ENCODE measurements at places on chromosomes 3 and 15.

DNA sequence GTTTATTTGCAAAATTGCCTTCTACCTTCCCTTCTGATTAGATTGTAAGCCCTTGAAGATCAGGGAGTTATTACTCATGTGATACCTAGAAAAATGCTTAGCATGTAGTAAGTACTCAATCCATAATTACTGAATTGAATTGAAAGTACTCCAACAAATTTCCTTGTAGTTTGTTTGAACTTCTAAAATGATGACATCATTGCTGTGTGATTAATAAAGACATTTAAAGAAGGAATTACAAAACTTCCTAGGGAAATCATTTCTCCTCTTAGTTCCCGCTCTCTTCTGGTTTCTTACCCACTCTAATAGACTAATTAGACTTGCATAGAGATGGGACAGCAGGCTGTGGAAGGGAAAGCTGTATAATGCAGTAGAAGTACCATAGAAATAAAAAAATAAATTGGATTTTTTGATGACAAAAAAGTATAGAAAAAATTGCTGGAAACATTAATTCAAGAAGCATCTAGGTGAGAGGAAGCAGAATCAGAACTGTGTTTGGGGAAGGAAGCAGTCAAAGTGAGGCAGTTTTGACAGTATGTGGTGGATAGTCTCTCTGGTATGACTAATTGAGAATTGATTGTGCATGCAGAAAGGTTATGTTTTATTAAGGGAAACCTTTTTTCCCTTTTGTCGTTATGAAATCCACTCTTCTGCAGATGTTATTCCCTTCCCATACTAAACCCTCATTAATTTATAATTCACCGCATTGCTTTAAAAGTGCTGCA lies 93.0 kb downstream of the ALCAM start:
- no peak for DNase-seq

- no peak for DNase-seq
Observed at GRCh38 chr3:76679541-76679940, 360.4 kb upstream of the ROBO2 start.

- no peak for DNase-seq
Observed at GRCh38 chr15:45307230-45307924, 55.3 kb downstream of the SLC28A2 start.

GRCh38 chr3:98596541-98597500 lies 3.4 kb upstream of the CPOX start:
- no peak for DNase-seq

DNA sequence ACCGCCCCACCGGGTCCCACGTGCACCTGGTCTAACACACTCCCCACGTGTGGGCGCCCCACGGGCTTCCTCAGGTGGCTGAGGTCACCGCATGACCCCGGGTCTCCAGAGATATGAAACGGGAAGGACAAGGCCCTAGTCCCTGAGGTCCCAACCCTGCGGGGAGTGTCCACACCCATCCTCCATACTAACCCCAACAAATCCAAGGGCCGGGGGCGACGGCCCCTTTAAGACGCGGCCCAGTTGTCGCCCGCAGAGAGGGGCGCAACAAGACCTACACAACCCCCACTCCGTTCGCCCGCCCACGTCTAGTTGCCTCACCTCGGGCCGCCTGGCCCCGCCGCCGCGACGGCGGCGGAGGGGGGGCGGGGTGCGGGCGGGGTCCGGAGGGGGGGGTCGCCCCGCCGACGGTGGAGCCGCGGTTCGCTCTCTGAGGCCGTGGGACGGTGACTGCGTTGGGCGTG lies 396 bp downstream of the INO80 start:
- peak; percentile 62 for DNase-seq

DNA sequence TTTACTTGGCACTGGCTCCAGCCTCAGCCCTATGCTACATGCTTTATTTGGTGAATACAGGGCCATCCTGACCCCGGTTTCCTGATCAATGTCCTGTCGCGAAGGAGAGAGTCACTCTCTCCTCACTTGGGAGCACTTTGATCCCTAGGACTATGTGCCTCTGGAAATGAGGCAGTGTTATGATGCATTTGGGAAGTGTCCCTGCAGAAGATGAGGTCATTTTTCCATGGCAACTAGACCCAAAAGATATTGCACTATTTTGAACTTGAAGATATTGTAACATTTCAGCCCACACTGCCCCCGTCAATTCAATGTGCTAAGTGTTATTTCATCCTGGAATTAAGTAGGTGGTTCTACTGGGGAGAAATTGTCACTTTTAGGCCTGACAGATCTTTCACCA lies 68.0 kb downstream of the LRRK1 start:
- no peak for DNase-seq

GRCh38 chr15:42737529-42738328 lies 801 bp upstream of the CDAN1 start:
- no peak for DNase-seq

DNA sequence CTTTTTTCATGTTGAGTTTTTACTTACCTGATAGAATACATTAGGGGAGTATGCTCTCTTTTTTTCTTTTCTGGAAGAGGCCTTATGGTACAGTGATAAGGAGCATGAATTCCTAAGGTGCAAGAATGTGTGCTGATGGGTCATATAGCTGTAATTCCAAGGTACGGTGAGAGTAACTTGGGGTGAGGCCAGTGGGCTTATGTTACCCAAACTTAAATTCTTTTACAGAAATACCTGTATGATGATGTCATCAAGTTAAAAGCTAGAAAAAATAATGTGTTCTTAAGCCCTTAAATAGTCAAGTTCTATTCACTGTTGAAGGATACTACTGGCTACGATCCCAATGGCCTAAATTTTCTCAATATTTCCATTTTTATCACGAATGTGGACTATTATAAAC lies 111.2 kb downstream of the GMPS start:
- no peak for DNase-seq

- no peak for DNase-seq
Observed at GRCh38 chr3:181369637-181370036, 342.1 kb upstream of the SOX2 start.

DNA sequence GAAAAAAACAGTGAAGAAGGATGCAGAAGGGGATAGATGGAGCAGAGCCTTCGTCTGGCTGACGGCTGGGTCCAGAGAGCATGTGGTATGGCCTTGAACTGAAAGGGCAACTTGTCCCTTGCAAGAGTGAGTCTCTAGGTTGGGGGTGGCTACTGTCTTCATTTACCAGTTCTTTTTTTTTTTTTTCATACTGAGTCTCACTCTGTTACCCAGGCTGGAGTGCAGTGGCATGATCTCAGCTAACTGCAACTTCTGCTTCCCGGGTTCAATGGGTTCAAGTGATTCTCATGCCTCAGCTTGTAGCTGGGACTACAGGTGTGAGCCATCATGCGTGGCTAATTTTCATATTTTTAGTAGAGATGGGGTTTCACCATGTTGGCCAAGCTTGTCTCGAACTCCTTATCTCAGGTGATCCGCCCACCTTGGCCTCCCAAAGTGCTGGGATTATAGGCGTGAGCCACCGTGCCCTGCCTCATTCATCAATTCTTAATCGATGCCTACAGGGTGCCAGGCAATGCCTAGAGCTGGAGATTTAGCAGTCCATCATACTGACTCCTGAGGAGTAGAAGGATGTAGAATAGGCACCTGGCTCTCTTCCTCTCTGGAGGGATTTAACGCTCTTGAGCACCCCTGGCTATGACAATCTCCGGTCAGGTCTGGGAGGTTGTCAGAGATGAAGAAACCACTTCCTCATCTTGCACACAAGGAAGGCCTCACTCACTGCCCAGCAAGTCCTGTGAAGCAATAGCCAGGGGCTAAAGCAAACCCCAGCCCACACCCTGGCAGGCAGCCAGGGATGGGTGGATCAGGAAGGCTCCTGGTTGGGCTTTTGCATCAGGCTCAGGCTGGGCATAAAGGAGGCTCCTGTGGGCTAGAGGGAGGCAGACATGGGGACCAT lies at the start of gene CAMP:
CAMP (plus strand) TSS at position 880 of the 898 bp plus-strand sequence; CDS start at position 897, 17 bp downstream.
- no peak for DNase-seq

DNA sequence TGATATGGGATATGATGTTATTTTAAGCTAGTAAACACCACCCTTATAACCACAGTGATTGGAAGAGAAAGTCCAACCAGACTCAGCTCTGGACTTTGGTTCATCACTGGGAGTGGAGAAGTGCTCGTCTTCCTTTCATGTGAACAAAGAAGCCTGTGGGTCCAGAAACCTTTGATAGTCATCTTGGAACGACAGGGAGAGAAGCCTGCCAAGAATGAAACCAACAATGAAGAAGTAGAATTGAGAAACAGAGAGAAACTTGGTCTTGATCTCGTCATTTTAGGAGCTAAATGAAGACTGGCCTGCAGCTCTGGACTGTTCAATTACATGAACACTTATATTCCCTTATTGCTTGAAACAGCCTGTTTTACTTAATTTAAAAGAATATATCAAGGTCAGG lies 13.1 kb upstream of the SLC35G2 start:
- no peak for DNase-seq

GRCh38 chr3:14414846-14415464 lies 12.5 kb downstream of the SLC6A6 start:
- no peak for DNase-seq

DNA sequence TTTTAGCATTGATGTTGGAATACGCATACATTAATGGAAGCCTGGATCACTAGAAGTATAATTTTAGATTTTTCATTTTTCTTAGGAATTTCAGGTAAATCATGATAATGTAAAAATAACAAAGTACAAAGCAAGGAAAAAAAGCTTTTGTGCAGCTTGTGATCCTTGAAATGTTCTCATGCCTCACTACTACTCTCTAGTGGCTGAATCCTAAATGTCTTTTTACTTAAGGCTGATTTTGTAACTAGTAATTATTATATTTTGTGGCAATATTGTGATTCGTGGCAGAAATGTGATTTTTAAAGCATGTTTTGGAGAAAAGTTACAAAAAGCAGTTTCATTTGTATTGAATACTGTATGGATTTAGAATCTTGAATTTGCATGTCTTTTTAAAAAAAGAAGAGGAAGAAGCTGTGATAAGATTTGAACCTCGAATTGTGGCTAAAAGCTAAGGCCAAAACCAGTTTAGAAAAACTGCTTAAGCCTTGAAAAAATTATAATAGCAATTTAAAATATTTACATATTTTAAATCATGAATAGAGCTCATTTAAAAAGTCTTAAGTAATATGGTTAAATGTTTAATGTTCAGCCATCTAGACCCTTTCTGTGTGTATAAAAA lies 39.0 kb downstream of the U2SURP start:
- no peak for DNase-seq

DNA sequence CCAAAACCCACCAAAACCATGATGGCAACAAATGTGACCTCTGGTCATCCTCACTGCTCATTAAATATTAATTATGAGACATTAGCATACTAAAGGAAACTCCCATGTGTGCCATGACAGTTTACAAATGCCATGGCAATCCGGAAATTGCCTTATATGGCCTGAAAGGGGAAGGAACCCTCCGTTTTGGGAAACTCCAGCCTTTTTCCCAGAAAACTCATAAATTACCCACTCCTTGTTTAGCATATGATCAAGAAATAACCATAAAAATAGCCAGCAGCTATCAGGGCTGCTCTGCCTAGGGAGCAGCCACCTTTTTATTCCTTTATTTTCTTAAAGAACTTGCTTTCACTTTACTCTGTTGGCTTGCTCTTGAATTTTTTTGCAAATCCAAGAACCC lies 992.7 kb downstream of the NTRK3 start:
- DNase-seq = no peak

GRCh38 chr3:42486814-42487565 lies 15.5 kb upstream of the VIPR1 start:
- no peak for DNase-seq

DNA sequence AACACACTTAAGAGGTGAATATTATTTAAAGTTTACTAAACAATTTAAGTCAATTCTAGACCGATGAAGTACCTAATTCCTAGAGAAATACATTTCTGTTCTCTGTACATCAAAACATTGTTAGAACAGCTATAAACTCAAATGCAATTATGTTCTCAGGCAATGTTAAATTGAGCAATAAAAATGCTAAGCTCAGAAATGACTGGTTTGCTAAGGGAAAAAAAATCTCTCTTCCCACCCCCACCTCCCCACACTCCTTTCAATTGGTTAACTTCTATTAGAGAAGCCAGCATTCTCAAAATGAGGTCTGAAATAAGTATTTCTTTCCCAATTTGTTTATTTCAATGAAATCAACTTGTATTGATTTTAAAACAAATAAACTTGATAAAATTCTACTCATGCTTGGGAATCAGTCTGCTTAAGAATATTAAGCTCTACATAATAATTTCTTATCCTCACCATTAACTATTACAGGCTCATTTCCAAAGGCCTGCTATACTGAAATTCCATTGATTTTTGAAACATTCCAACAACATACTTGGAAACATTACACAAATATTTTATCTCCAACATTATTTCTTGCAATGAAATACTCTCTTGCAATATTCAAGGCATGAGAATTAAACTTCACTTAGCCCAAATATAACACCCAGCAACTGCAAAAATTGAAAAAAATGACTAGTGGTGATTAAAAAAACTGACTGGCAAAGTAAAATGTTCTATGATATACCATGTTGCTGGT lies 22.6 kb downstream of the TSPAN3 start:
- no peak for DNase-seq

DNA sequence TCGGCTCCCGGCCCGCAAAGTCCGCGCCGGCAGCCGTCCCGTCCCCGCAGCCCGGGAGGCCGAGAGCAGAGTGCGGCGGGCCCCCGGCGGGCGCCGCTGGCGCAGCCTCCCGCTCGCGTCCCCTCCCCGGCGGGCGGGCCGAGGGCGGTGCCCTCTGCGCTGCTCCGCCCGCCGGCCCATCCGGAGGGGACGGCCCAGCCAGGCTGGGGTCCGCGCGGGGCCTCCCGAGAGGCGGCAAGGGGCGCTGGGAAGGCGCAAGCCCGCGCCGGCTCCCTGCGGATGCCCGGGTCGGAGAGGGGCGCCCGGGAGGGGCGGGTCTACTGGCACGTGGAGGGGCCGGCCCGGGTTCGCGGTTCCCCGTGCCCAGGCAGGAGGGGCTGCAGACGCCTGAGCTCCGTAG lies at the start of the genes CLCN2 and POLR2H:
CLCN2 (minus strand) TSS at position 74 of the 400 bp plus-strand sequence. CDS start 126 bp downstream, outside the sequence.
POLR2H (plus strand) TSS at position 179 of the 400 bp plus-strand sequence. CDS start 1,783 bp downstream, outside the sequence.
- peak; percentile 31 for DNase-seq

GRCh38 chr15:62067448-62068044 lies 769 bp downstream of the C2CD4A start:
- DNase-seq = no peak

DNA sequence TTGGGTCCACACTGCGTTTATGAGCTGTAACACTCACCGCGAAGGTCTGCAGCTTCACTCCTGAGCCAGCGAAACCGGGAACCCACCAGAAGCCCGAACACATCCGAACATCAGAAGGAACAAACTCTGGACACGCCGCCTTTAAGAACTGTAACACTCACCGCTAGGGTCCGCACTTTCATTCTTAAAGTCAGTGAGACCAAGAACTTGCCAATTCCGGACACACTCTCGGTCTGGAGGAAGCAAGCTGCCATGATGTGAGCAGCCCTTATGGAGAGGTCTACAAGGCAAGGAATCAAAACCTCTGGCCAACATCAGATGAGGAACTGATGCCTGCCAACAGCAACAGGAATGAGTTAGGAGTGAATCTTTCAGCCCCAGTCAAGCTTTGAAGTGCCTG lies 62.9 kb downstream of the SLC28A2 start:
- no peak for DNase-seq

- no peak for DNase-seq
Observed at GRCh38 chr3:42735615-42736014, 33.0 kb upstream of the HHATL start.

Measured in stimulated activated CD8-positive, alpha-beta memory T cell treated with anti-CD3 and anti-CD28 coated beads, Interleukin-2, amount 100 ng/mL, for 48 hours (primary cell).